ENCODE measurements at places on chromosomes 5 and 9.

- no peak for DNase-seq
Measured at GRCh38 chr5:64181440-64181839, 15.8 kb downstream of the RNF180 start.

GRCh38 chr5:69050214-69050613 is 43.6 kb upstream of the SLC30A5 start:
- DNase-seq, result no peak

- DNase-seq, result no peak
Measured at GRCh38 chr9:95607507-95607906, 90.7 kb upstream of the PTCH1 start.

GRCh38 chr9:101375546-101375945 is 9.3 kb downstream of the BAAT start:
- DNase-seq, result no peak

DNA sequence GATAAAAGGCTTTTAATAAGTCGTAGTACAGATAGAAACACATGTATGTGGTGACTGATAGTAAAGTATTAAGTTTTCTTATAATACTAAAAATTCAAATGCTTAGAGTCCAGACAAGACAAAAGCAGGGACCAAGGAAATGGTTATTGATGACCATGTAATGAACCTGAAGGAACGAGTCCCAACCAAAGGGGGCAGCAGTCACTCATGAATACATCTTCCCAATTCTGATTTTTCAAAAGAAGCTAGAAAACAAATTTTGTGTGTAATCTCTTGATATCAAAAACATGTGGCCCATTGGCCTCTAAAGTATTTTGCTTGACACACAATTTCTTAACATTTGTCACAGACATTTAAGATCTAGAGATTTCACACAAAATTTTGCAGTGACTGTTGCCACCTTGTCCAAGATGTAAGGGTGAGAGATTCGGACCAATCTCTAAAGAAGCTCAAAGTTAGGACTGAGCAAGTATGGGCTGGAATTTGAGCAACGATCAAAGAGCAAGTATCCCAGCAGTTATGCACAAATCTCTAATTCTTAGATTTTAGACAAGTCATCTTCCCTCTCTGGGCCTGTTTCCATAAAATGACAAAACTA is 66.8 kb downstream of the ARL15 start:
- DNase-seq, result no peak

DNA sequence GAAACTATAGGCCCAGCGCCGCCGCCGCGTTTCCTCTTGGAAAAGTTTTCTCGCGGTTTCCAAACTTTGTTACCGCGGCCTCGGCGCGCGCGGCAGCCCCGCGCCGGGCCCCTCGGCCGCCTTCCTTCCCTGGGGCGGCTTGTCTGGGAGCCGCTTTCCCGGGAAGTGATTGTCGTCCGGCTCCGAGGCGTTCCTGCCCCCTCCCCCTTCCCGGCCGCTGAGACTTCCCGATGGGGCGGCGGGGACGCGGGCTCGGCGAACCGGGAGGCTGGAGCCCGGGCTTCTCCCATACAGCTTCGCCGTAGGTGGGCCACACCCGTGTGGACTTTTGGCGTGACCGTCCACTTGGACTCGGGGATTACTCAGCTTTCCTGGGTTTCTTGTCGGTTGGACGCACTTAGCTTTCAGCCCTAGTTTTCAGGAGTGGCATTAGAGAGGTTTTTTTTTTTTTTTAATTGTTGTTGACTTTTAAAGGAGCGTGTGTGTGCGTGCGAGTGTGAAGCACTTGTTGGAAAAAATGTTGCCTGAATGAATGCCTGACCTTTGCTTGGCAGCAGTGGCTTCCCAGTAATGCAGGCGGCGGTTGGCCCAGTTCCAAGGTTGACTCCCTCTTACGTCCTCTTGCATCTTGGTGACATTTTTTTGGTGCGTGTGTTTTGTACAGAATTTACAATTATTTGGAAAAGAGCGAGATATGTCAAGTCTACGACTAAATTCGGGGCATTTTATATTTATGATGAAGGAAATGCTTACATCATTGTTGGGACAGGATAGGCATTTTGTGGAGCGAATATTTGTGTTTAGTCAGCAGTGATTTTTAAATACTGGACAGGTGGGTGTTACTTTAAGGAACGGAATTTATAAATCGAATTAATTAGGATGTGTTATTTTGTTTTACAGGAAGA is 821 bp downstream of the CTNNA1 start:
- peak; percentile 30 for DNase-seq

GRCh38 chr9:105887679-105888078 is 193.3 kb downstream of the TMEM38B start:
- no peak for DNase-seq

- no peak for DNase-seq
Measured at GRCh38 chr5:77645158-77645994, 6.9 kb upstream of the OTP start.

DNA sequence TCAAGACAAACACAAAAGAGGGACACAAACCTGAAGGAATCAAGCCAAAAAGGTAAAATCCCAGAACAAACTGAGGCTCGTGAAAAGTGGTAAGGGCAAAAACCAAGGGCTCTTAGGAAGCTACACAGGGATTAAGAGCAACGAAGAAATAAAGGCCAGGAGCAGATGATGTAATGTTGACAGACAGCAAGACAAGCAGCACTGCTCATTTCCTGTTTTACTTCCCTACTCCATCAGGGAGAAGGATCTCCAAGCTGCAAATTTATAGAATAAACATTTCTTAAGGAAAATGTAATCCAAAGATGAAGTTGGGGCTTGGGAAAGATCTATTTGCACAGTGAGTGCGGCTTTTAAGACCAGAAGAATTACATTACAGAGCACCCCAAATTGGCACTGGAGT is 182.3 kb upstream of the MAP1B start:
- DNase-seq, result no peak

DNA sequence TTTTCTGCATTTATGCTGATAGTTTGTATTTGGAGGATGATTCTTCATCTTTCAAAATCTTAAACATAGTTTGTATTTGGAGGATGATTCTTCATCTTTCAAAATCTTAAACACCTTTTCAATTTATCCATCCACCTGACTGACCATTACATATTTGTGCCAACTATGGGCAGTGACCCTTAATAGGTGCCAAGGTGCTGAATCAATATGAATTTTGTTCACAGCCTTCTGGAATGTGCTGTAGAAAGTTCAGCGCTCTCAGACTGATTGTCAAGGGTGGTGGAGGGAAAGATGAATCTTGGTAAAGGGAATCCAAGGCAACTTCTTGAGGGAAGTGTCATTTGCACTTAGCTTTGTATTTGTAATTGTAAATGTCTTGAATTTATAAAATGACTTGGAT is 18.1 kb downstream of the ZNF618 start:
- DNase-seq, result no peak

GRCh38 chr9:137891588-137892423 is 14.2 kb downstream of the CACNA1B start:
- DNase-seq, result no peak

DNA sequence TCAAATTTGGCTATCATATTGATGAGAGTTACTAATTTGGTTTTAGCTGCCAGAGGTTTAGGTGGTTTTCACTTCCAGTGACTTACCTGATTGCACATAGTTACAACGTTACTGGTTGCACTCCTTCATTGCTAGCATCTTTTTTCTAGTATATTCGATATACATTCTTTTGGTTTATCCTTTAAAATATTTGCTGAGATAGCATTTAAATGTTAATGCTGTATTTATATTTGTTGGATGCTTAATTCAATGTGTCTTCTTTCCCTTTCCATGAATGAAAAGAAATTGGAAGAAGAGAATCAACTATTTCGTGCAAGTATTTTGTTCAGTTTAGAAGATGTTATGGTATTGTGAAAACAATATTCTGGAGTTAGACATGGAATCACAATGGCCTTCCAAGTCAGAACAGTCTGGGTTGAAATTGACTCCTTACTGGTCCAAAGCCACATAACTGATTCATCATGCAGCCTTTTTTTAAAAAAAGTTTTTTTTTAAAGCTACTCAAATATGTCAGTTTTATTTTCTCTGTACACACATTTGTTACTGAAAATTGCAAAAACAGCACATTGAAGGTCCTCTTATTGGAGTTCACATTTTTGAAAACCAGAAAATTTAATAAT is 2.2 kb downstream of the SPIN1 start:
- DNase-seq, result no peak

DNA sequence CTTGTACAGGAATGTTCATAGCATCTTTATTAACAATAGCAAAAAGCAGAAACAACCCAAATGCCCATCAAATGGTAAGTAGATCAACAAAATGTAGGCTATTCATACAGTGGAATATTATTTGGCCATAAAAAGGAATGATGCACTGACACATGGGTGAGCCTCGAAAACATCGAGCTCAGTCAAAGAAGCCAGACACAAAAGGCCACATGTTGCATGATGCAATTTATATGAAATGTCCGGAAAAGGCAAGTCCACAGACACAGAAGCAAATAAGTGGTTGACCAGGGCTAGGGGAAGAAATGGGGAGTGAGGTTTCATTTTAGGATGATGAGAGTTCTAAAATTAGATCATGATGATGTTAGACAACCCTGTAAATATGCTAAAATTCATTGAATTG is 16.5 kb upstream of the SLC2A8 start:
- DNase-seq, result no peak

- DNase-seq, result no peak
Measured at GRCh38 chr5:174312641-174313040, 267.1 kb downstream of the NSG2 start.
